Smooth muscle cell of the brain vasculature (primary cell): ENCODE measurements at places on chromosomes 6 and 20.

DNA sequence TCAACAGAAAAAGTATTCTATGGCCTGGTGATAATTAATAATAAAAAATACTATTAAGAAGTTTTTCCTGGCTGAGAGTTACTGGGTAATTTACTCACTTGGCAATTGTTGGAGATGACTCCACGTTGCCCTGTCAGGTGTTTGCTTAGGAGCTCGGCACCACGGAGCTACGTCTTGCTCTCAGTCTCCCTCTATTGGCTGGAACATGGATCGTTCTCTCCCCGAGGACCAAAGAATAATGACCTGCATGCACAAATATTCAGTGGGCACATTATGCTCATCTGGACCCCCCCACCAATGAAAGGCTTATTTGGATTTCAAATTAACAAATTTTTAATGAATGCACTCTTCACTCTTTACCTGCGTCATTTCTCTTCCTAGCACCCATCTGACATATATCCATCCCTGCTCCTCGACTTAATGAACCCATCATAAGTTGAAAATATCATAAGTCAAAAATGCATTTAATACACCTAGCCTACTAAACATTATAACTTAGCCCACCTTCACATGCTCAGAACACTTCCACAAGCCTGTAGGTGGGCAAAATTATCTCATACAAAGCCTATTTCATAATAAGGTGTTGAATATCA is 71.0 kb upstream of the CD83 start:
- DNase-seq, result no peak

GRCh38 chr20:8829256-8829655 is 239.6 kb upstream of the PLCB4 start:
- DNase-seq, result no peak

DNA sequence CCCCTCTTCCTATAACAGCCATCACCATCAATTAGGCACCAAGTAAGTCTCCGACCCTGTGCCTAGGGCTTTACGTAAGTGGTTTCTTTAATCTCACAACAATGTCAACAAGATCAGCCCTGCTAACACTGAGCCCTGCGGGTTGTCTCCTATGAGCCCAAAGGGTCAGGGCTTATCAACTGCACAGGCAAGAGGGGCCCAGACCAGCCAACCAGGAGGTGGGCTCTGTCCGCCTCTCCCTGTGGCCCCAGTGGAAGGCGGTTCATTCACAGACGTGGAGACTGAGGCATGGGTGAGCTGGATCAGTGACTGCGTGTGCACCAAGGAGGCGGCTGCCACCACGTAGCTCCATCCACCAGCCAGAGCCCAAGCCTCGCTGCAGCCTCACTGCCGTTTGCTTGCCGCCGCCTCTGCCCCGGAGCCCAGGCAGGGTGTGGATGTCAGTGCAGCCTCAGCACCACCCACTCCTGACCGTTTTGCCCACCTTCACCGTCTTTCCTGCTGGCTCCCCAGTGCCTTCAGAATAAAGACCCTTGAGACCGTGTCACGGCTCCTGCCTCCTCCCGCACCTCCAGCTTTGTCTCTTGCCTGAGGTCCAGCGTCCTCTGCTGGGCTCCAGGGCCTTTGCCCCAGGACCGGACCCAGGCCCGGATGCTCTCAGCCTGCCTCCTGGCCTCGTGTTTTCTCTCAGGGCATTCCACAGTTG is 78.7 kb downstream of the DLL1 start:
- DNase-seq, result no peak

DNA sequence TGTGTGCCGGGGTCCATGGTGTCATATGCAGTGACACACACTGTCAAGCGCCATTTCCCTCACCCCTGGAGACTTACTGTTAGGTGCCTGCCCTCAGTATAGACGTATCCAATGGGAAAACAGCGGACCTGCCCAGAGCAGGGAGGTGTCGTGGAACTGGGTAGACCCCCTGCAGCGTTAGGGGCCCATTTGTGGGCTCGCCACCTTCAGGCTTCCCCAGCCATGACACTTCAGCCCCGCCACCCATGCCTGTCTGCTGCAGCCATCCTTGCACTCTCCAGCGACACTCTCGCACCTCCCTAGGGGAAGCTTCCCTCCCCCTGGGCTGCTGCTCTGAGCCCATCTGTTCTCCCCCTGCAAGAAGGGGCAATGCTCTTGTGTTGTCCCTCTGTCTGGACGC is 43.2 kb downstream of the STK35 start:
- no peak for DNase-seq

DNA sequence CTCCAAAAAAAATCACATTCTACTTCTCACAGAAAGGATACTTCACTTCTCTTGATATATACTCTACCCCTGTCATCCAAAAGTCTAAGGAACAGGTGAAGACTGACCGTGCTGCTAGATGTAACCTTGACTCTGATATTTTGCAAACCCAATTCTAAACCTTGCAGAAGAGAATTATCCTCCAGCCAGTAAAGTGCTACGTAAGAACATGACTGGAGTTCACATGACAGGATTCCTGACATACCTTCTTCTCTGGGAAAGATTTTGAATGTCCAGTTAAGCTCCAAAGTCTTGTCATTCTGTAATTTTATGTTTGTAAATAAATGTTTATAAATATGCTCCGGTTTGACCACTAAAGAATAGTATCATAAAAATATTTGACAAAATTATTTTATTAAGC is 35.8 kb downstream of the BTBD9 start:
- DNase-seq, result no peak

DNA sequence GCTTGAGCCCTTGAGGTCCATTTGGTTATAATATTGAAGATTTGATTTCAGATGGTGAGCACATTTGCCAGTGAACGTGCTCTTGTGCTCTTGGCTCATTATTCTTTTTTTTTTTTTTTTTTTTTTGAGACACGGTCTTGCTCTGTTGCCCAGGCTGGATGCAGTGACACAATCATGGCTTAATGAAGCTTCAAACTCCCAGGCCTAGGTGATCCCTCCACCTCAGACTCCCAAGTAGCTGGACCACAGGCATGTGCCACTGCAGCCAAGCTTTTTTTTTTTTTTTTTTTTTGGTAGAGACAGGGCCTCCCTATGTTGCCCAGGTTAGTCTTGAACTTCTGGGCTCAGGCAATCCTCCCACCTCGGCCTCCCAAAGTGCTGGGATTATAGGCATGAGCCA is 176.2 kb downstream of the KLHL32 start:
- DNase-seq, result no peak

DNA sequence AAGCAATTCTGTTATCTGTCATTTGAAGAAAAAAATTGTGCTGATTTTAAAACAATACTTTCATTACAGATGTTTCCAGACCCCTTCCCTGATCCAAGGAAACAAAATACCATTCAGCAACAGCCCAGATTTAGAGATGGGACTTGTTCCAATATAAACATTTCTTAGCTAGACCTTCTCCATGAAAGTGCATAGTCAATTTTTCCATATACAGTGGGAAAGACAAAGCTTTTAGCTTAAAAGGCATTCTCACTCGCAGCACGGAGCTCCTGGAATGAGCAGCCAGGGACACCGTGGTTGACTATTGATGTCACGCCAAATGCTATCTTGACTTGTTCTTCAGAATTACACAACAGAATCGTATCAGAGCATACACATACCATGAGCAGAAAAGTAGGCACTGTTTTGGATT is 21.5 kb downstream of the LAMA4 start:
- peak; percentile 76 for DNase-seq

DNA sequence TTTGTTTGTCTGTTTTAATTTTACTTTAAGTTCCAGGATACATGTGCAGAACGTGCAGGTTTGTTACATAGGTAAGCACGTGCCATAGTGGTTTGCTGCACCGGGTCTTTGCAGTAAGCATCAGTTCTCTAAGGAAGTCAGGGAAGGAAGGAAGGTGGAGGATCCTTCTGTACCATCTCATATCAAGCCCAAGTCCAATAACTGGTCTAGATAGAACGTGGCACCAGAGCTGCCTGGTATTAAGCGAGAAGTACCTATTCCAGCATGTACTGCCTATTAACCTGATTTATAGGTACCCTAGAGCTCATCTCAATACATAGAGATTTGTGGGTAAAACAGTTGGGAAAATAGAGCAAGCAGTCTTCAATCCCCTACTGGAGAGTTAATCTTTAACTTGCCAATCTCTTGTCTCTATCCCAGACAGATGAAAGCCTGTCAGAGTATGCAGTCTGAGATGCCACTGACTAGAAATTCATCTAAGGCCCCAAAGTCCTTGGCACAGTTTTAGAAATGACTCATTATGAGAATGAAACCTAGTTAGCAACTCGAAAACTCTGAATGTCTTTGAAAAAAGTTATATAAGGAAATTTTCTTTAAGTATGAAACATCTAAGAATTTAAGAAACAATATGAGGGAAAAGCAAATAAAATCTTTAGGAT is 144.9 kb downstream of the TFAP2A start:
- no peak for DNase-seq

DNA sequence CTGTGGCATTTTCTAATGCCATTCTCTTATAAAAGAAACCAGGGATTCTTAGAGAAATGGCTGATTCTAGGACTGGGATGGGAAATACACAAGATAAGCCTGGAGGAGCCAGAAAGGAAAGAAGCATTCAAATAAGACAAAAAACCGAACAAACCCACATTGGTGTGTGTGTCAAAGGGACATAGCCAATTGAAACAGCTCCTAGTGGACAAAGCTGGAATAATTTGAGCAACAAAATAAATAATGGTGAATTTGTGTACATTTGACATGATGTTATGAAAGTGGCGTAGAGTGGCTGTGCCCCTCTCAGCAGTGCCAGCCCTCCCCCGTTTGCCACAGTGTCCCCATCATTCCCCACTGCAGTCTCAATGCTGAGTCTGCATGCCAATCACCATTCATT is 55.5 kb downstream of the B3GAT2 start:
- no peak for DNase-seq

DNA sequence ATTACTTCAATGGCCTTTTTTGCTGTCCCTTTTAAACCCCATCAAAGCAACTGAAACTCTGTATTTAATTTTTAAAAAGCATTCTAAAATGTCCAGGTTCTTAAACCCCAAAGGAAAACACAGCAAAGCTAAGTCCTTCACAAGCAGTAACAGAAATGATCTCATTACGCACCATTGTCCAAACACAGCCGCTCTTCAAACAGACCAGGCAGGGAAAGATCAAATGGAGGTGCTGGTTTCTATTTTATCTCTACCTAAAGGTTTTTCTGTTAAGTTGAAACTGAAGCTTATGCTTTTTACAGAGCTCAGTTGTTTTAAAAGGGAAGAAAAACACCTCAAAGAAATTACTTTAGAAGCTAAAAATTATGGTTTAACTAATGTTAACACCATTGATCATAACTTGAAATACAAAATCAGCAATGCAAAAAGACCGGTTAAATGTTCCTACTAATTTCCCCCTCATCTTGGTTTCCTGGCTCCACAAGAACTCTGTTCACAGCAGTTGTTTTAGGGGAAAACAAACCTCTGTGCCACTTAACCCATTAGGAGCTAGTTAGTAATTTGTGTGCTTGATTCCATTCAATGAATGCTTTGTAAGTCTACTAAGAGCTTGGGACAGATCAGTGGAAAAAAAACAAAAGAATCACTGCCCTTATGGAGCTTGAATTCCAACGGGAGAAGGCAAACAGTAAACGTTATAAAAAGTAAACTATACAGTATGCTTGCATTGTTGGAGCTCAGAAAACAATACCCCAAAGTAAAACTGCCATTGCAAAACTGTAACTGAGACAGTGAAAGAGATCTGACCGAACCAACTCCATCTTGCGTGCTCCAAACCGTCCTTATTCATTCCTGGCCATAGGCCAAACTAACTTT is 87.4 kb downstream of the CD24 start:
- no peak for DNase-seq

GRCh38 chr20:35870541-35871258 is 83.6 kb downstream of the SCAND1 start:
- DNase-seq, result no peak

DNA sequence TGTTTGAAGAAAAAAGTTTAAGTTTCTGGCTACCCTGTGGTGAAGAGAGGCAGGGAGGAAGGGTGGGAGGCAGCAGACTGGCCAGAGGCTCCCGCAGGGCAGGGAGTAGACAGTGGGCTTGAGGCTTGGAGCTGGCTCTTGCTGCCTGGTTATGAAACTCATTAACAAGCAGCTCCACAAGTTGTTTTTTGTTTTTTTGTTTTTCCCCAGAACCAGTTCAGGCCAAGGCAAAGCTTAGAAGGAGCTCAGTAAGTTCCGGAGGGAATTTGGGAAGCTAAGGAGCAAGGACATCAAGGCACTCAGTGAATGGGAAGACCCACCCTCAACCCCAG is 4.0 kb downstream of the DLL1 start:
- no peak for DNase-seq
